Neural progenitor cell (in vitro differentiated cells): ENCODE measurements at places on chromosomes 16 and 17. TPM values are rescaled to one million over a fixed set of nuclear protein-coding genes. Genes with fewer than 3 reads are reported as not detected.

Gene KCNH6
- 0.03 TPM in 1 of 2 replicates, not detected in the other for total RNA-seq

Gene LGALS9C
- not detected in 2 replicates for total RNA-seq

- H3K4me1 ChIP-seq, result no peaks in the 10 kb centered on the region
- no peak overlapping the region for H3K4me3 ChIP-seq
- DNase-seq, result peak; percentile 32
- H3K27me3 ChIP-seq, result no peaks in the 10 kb centered on the region
Measured at GRCh38 chr17:75864448-75864871, 9.3 kb upstream of the WBP2 start.

DNA sequence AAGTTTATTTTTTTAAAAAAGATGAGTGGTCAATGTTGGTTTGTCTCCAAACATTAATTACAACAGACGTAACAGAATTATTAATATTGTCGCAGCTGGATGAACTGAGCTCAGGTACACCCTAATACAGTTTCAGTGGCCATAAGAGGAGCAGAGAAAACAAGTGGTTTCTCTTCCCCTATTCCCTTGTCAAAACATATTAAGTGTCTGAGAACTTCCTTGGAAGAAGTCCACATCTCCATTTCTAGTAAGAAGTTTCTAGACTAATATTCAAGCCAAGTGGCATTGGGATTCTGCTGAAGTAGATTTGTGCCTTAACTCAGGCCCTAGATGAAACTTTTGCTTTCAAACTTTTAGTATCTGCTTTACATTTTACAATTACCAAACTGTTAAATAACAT lies 47.7 kb downstream of the GNA13 start:
- no peak overlapping the region for H3K4me3 ChIP-seq
- no peaks in the 10 kb centered on the region for H3K36me3 ChIP-seq
- no peak for DNase-seq
- H3K27ac ChIP-seq, result no peak overlapping the region
- H3K4me1 ChIP-seq, result no peaks in the 10 kb centered on the region

Gene NFATC2IP
- total RNA-seq, result 33.2 and 58.4 TPM in 2 replicates

DNA sequence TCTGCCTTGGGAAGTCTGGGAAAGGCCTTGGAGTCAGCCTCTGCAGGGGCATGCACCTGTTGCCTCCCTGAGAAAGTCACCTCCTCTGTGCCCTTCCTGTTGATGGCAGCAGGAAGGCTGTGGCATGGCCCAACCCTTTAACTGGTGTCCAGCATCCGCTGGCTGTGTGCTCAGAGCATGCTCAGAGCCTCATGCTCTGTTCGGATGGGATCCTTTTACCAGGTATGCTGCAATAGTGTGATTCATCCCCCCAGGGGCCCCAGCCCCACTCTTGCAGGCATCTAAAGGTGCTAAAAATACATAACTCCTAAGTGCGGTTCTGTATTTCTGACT lies 24.9 kb downstream of the KLHL36 start:
- H3K4me1 ChIP-seq, result peaks cover 9% of the 10 kb centered on the region
- no peak overlapping the region for H3K27ac ChIP-seq
- H3K27me3 ChIP-seq, result peaks cover 7% of the 10 kb centered on the region
- no peaks in the 10 kb centered on the region for H3K36me3 ChIP-seq
- no peak overlapping the region for H3K4me3 ChIP-seq

GRCh38 chr17:82098939-82099763 lies 1.1 kb upstream of the FASN start:
- peak; percentile 56 for DNase-seq
- H3K27ac ChIP-seq, result peak overlapping the region; percentile 93
- no peaks in the 10 kb centered on the region for H3K27me3 ChIP-seq
- peak overlapping the region; percentile 47 for H3K4me3 ChIP-seq
- peaks cover 61% of the 10 kb centered on the region for H3K4me1 ChIP-seq

DNA sequence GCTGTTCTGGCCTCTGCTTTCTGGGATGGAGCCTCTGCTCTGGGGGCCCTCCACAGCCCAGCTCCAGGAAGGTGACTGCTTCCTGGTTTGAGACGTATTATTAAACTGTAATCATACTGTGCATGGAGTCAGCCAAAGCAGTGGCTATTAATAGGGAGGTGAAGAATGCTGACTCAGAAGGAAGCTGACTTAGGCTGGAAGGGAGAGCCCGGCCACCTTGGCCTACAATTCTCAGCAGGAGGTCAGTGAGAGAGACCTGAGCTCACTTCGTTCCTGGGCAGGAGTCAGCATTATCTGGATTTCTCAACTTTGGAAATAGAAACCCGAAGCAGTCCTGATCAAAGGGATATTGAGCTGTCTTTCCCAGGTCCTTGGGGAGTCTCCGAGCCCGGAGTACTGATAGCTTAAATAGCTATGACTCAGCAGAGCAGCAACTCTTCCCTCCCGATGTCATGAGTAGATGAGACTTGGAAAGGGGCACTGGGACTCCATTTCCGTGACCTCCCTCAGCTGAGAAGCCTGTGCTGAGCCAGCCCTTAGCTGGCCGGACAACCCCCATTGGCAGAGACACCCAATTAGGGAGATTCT lies 91.8 kb downstream of the YPEL2 start:
- no peak overlapping the region for H3K27ac ChIP-seq
- no peak for DNase-seq
- peaks cover 5% of the 10 kb centered on the region for H3K4me1 ChIP-seq
- H3K4me3 ChIP-seq, result no peak overlapping the region
- no peaks in the 10 kb centered on the region for H3K36me3 ChIP-seq

GRCh38 chr17:52170963-52171572 lies 12.6 kb upstream of the CA10 start:
- no peak overlapping the region for H3K27ac ChIP-seq
- H3K27me3 ChIP-seq, result no peaks in the 10 kb centered on the region

Gene KRT24
- not detected in 2 replicates for total RNA-seq

Gene CTF1
- total RNA-seq, result 0.39 and 1.5 TPM in 2 replicates

- H3K27ac ChIP-seq, result no peak overlapping the region
- no peaks in the 10 kb centered on the region for H3K27me3 ChIP-seq
- H3K36me3 ChIP-seq, result no peaks in the 10 kb centered on the region
- no peak overlapping the region for H3K4me3 ChIP-seq
- H3K4me1 ChIP-seq, result no peaks in the 10 kb centered on the region
- DNase-seq, result no peak
Measured at GRCh38 chr17:79276821-79277220, 202.2 kb downstream of the ENGASE start.

DNA sequence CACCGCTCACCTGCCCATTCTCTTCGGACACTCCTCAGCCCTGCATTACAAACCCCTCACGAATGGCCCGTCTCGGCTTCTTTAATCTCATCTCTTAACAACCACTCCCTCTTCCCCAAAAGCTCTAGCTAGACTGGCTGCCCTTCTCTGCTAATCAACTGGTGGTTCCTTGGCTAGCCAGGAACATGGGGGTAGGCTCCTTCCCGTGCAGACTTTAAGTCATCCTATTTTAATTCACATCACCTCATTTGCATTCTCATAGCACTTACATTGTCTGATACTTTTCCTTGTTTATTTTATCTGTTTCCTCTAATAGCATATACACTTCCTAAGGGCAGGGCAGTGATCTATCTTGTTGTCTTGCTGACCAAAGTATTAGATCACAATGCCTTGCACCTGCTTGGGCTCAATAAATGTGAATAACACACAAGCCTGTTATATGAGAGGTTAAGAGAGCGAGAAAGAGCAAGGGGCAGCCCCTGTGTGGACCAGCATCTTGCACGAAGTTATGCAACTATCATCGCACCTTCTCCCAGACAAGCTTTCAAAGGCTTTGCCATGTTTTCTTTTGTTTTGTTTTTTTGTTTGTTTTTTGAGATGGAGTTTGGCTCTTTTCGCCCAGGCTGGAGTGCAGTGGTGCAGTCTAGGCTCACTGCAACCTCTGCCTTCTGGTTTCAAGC lies 9.8 kb downstream of the TP53 start:
- peak; percentile 25 for DNase-seq
- peaks cover 11% of the 10 kb centered on the region for H3K36me3 ChIP-seq
- H3K4me1 ChIP-seq, result peaks cover 16% of the 10 kb centered on the region
- H3K27ac ChIP-seq, result peak overlapping the region; percentile 5
- H3K4me3 ChIP-seq, result peak overlapping the region; percentile 12

DNA sequence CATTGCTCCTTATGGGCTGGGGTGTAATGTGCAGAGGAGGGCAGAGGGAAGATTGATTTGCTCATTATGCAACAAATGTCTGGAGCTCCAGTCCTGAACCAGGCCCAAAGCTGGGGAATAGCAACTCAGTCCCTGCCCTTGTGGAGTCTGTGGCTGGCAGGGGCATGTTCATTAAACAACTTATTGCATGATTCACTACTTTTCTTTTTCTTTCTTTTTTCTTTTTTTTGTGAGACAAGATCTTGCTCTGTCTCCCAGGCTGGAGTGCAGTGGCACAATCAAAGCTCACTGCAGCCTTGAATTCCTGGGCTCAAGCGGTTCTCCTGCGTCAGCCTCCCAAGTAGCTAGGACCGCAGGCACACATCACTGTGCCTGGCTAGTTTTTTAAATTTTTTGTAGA lies 23.1 kb downstream of the MSI2 start:
- H3K4me1 ChIP-seq, result peaks cover 34% of the 10 kb centered on the region
- DNase-seq, result no peak
- H3K4me3 ChIP-seq, result no peak overlapping the region
- H3K27ac ChIP-seq, result no peak overlapping the region
- no peaks in the 10 kb centered on the region for H3K27me3 ChIP-seq

DNA sequence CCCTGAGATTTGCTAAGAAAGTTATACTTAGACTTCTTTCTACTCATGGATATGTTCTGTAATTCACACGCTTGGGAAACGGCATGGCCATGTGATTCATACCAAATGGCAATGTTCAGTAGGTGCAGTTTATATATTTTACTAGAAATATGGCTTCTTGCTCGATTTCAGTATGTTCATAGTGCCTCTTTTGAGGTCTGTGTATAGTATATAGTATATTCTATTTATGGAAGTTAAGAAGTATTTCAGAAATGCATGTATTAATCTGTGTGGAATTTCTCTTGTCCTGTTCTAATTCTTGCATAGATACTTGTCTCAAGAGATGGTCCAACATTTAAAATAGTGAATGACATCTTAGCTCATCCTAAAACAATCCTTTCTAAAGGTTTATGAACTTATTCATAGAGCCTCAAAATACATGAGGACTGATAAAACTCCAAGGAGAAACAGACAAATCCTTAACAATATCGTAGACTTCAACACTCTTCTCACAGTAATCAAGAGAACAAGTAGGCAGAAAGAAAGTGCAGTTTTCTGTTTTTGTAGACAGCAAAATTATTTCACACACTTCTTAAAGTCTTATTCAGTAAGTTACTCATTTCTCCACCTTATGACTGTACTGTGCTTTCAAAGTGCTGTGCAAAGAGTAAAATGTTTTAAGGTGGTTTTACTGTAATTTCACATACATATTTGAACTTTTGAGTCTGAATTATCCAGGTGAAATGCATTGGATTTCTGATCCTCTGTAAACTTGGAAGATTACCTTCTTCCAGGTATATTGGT lies 11.1 kb downstream of the BPTF start:
- no peak overlapping the region for H3K27ac ChIP-seq
- H3K27me3 ChIP-seq, result no peaks in the 10 kb centered on the region
- no peak for DNase-seq
- no peak overlapping the region for H3K4me3 ChIP-seq
- H3K36me3 ChIP-seq, result no peaks in the 10 kb centered on the region

Gene CX3CL1
- 0.65 and 0.96 TPM in 2 replicates for total RNA-seq

DNA sequence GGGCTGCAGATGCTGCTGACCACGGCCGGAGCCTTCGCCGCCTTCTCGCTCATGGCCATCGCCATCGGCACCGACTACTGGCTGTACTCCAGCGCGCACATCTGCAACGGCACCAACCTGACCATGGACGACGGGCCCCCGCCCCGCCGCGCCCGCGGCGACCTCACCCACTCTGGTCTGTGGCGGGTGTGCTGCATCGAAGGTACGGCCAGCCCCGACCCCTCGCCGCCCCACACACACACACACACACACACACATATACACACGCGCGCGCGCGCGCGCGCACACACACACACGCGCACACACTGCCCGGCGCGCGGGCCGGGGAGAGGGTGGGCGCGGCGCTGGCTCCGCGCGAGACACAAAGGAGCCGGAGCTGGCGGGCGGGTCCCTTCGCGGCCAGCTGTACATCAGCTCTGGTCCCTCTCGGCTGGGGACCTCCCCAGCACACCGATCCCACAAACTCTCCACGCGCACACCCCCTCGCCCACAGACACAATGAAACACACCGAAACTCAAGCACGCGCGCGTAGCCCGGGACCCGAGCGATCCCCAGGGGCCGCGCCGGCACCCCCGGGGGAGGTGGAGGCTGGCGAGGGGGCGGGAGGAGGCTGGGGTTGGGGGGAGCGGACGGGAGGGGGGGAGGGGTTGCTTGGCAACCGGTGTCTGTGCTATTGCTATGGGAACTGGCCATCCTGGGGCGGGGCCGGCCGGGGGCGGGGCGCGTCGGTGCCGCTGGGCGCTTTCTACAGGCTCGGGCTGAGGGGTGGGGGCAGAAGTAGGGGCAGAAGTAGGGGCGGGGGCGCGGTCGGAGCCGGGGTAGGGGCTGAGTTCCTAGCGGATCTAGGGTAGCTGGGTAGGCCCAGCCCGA lies 658 bp downstream of the CACNG4 start:
- no peaks in the 10 kb centered on the region for H3K36me3 ChIP-seq
- peak overlapping the region; percentile 67 for H3K4me3 ChIP-seq
- peaks cover 90% of the 10 kb centered on the region for H3K27me3 ChIP-seq
- DNase-seq, result peak; percentile 74
- H3K4me1 ChIP-seq, result peaks cover 21% of the 10 kb centered on the region
- H3K27ac ChIP-seq, result no peak overlapping the region

Gene SEZ6L2
- 11.7 and 31.5 TPM in 2 replicates for total RNA-seq

- H3K4me3 ChIP-seq, result no peak overlapping the region
- no peak overlapping the region for H3K27ac ChIP-seq
- DNase-seq, result peak; percentile 16
- H3K27me3 ChIP-seq, result no peaks in the 10 kb centered on the region
- H3K36me3 ChIP-seq, result no peaks in the 10 kb centered on the region
- peaks cover 8% of the 10 kb centered on the region for H3K4me1 ChIP-seq
Measured at GRCh38 chr17:83178533-83179304, 99.3 kb downstream of the METRNL start.

- no peaks in the 10 kb centered on the region for H3K4me1 ChIP-seq
- H3K27ac ChIP-seq, result no peak overlapping the region
- no peak for DNase-seq
- H3K36me3 ChIP-seq, result no peaks in the 10 kb centered on the region
Measured at GRCh38 chr16:79191933-79192332, 408.6 kb downstream of the MAF start.

Gene KRT27
- total RNA-seq, result not detected in 2 replicates

- no peak overlapping the region for H3K4me3 ChIP-seq
- H3K4me1 ChIP-seq, result no peaks in the 10 kb centered on the region
- peaks cover 55% of the 10 kb centered on the region for H3K27me3 ChIP-seq
- peak; percentile 43 for DNase-seq
- H3K36me3 ChIP-seq, result no peaks in the 10 kb centered on the region
Measured at GRCh38 chr16:27315333-27316037, 1.7 kb downstream of the IL4R start.
